ENCODE measurements at places on chromosomes 1 and 21.

DNA sequence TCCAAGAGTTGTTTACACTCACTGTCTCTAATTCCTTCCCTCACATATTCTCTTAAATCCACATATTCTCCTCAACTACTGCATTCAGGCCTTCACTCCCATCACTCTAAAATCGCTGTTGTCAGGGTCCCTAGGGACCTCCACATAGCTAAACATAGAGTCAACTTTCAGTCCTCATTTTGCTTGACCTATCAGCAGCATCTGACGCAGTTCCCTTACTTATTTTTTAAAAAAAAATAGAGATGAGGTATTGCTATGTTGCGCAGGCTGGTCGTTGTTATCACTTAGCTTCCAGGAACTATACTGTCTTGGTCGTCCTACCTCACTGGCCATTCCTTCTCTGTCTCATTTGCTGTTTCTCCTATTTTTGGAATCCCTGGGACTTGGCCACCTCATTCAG lies 11.7 kb upstream of the PLEKHO1 start:
- DNase-seq = no peak

GRCh38 chr1:218874313-218874712 lies 299.4 kb upstream of the LYPLAL1 start:
- DNase-seq = no peak

DNA sequence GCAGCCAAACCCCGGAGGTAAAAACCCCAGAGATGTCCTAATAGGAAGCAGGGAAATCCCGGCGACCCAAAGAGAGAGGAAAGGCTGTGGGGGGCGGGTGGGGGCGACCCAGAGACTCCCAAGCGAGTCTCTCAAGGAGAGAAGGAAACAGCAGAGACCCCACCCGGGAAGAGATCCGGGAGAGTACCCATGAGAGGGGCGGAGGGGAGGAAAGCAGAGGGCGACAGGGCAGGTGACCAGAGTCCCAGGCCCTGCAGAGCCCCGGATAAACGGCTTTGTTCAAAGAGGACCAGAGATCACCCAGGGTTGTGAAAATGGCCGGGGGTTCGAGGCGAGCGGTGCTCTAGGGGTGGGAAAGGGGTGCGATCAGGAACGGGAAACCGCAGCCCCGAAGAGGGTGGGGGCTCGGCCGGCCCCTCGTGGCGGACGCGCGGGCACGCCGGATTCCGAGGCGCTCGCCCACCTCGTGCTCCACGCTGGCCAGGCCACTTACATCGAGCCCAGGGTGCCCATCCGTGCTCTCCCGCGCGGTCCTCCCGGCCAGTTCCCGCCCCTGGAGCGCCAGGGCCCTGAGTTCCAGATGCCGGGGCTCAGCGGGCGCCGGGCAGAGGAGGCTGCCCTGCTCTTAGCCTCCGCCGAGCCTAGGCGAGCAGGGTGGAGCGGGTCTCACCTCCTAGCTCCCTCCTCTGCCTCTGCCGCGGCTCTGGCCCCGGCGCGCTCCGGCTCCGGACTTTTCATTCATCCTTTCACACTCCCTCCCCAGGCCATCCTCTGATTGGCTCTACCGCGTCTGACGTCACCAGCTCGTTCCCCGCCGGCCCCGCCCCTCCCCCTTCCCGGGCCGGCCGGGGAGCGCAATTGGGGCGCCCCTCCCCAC lies 52.3 kb downstream of the RHBG start:
- DNase-seq = peak; percentile 64

GRCh38 chr1:14098294-14098913 lies 398.4 kb downstream of the PRDM2 start:
- no peak for DNase-seq

DNA sequence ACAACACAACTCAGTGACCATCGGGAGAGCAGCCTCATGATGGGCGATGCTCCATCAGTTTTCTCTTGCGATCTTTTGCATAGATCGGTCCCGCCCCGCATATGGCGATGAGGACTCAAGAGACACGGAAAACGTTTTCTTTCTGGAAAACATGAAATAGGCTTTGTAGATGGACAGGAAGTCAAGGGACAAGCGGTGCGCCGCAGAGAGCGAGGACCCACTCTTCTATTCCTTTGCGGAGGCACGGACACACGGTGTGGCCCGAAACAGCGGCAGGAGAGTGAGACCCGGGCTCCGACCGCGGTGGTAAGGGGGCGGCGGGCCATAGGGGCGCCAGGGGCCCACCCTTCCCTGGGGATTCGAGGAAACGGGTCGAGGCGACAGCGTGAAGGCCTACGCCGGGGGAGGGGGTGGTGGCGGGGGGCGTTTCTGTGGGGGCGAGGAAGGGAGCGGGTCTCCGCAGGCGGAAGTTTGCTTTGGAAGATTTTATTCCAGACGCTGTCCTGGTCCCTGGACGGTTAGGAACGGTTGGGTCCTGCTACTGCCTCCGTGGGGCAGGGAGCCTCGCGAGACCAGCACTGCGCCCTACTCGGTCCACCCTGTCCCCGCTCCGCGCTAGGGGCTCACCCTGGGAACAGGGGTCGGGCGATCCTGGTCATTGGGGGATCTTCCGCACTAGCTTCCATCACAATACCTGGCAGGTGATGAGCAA lies 796 bp upstream of the TDRKH start:
- DNase-seq = no peak
